ENCODE measurements at places on chromosomes 5 and 9.

GRCh38 chr9:131677049-131677443 is 62.8 kb downstream of the RAPGEF1 start:
- DNase-seq: no peak

DNA sequence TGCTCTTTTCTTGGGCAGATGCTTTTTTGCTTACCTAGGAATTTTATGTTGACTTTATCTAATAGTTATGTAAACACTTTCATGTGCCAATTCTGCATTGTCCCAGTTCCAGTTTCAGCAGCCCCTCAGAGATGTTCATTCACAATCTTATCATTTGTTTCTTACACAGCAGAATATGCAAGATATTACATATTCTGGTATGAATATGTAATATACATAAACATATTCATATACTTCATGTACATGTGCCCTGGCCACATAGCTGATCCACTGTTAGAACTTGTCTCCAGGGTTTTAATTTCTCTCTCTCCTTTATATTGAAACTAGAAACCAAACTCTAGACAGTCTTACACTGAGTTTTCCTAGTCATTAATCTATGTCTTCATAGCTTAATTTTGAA is 90.2 kb upstream of the PARP8 start:
- no peak for DNase-seq

- DNase-seq: no peak
Measured at GRCh38 chr5:78781611-78782286, 133.2 kb upstream of the LHFPL2 start.

DNA sequence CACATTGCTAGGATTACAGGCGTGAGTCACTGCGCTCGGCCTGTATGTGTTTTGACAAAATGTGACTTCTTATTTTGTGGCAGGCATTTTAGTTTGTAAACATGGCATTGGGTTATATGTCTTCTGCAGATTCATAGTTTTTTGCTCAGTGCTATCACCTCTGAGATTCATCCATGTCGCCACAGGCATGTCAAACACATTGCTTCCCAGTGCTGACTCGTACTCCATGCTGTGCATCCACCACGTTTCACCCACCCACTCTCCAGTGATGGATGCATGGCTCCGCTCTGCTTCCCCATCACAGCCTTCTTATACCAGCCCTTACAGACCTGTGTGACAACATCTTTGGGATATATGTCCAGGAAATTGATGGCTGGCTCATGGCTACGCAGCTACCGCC is 158.8 kb downstream of the GAS1 start:
- DNase-seq: no peak

- no peak for DNase-seq
Measured at GRCh38 chr5:161889971-161890370, 42.1 kb downstream of the GABRA1 start.

DNA sequence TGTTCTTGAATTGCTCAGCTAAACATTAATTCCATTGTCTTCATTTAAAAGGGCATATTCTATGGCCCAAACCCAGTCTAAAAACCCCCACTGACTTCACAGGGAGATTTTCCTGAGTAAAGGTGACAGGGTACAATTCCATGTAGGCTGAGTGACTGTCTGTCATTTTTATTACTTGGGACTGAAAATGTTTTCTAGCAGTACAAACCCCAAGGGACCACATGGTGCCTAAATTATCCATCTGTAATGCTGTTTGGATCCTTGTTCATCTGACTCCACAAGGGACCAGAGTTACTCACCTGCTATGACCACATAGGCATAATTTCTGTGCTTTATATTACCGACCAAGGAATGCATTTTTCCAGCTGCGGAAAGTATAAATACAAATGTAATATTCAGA is 349.1 kb downstream of the ZNF608 start:
- DNase-seq: no peak

DNA sequence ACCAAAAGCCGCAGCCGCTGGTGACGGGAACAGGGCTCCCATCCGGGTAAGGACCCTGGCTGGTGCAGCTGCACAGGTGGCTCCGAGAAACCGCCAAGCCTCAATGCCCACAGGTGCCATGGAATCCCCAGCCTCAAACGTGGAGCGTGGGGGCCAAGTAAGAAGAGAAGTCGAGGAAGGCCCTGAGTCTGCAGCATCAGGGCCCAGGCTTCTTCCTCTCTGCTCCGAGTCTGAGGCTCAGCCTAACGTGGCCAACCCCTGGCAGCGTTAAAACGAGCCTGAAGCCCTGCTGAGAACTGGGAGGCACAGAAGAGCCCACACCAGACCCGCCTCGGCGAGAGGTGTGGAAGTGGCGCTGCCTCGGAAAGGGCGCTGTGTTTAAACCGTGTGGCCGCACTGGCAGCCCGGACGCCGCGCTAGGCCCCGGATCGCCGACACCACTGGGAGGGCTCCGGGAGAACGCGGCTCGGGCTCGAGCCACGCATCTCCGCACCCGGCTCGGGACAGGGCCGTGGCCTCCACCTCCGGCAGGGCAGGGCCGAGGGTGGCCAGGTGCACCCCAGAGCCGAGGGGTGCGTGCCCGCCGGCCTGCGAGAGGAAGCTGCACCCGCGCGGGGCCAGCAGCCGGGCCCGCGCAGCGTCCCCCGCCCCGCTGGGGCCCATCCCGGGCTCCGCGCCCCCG is 730 bp downstream of the ZMYND19 start:
- no peak for DNase-seq

DNA sequence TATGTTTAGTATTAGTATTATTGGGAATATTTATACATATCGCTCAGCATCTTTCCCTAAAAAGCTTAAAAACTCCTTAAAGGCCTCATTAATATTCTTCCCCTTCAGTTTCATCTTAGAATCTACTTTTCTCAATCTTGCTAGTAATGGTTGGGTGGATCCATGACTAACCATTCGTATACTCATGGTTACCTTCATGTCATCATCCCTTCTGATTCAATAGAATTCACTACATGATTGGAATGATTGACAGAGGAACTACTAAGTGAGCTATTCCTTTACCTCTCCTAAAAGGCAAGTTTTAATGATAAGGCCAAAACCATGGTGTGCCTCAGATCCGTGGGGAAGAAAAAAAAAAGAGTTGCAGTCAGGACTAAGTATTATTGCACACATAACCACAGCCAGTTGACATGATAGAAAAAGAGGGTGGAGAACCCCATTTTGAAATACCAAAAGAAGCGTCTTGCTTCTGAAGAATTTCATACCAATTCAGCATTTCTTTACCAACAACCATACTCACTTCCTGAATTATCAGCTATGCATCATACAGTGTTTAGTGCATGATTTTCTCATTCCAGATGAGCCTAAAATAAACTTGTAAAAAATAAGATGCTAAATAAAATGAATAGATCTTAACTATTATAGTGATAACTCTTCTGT is 624.6 kb downstream of the PDE4D start:
- DNase-seq: no peak

GRCh38 chr9:15617782-15618181 is 64.9 kb downstream of the CCDC171 start:
- DNase-seq: no peak

- no peak for DNase-seq
Measured at GRCh38 chr5:144549580-144549979, 378.9 kb downstream of the KCTD16 start.

GRCh38 chr5:61904730-61905129 is 401.3 kb upstream of the KIF2A start:
- no peak for DNase-seq

DNA sequence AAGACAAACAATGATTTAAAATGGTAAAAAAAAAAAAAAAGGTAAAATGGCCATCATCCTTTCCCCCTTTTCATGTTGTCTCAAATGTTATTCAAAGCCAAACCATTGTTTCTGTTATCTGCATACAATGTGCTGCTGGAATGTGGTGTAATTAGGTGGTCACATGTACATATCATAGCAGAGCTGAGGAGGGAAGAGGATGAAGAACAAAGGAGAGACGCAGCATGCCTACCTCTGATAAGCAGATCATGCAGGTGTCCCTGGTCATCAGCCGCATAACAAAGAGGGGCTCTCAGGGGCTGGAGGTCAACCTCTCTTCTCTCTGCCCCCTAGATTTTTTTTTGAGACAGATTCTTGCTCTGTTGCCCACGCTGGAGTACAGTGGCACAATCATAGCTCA is 141.0 kb downstream of the CARTPT start:
- no peak for DNase-seq

DNA sequence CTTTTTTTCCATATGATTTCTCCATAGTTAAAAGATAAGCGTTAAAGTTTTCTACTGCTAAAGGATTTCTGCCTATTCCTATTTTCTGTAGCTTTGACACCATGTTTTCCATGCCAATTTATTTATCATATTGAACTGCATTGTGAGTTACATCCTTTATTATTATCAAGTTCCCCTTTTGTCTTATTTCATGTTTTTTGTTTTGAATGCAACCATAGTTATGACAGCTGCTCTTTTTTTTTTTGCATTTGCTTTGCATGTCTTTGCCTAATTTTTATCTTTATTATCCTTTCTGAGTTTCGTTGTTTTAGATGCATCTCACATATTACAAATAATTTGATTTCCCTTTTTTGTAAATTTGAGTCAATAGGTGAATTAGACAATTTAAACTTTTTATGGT is 161.5 kb downstream of the DEPDC1B start:
- no peak for DNase-seq

GRCh38 chr5:172891716-172892421 is 57.8 kb downstream of the ERGIC1 start:
- DNase-seq: no peak

GRCh38 chr5:163661360-163661759 is 155.9 kb downstream of the MAT2B start:
- no peak for DNase-seq

- no peak for DNase-seq
Measured at GRCh38 chr9:135023088-135023785, 64.2 kb upstream of the OLFM1 start.

- DNase-seq: no peak
Measured at GRCh38 chr9:751137-752051, 90.1 kb upstream of the DMRT1 start.

GRCh38 chr9:130854835-130855234 is 19.8 kb downstream of the ABL1 start:
- no peak for DNase-seq

DNA sequence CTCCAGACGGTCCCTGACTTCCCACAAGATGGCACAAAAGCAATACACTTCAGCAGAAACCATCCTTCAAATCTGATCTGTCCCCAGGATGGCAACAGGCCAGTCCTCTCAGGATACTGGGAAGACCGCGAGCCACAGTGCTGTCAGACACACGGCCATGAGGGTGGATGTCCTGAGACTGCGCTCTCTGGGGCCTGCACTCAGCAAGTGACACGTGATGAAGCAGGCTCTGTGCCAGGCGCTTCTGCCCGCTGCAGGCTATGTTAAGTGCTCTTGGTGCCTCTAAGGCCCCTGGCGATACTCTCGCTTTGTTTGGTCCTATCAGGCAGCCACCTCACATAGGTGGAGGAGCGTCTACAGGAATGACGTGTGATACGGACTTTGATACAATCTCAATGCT is 7.1 kb downstream of the BRD9 start:
- no peak for DNase-seq

- DNase-seq: no peak
Measured at GRCh38 chr9:94145640-94146039, 61.4 kb downstream of the PTPDC1 start.

DNA sequence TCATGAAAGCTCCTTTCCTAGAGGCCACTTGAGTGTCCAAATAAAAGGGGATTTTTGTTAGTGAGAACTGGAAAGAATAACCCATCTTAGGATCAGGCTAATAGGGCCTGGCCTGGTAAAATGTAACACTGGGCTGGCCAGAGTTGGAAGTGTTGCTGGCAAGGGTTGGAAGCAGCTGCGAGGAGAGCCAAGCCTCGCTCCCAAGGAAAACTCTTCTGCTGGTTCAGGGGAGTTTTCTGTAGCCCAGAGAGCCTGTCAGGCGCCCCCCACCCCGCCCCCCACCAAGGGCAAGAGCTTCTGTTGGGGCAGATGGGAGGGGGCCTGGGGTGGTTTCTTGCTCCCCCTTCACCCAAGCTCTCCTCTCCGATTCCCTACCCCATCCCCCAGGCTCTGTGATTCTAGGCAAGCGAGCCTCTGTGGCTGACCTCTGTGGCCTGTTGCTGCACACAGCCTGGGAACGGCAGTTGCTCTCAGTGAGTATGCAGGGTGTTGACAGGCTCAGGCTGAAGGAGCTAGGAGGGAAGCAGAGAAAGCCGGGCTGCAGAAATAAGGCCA is 547.8 kb downstream of the CCDC171 start:
- no peak for DNase-seq

- no peak for DNase-seq
Measured at GRCh38 chr5:78972654-78973428, 12.3 kb downstream of the ARSB start.

DNA sequence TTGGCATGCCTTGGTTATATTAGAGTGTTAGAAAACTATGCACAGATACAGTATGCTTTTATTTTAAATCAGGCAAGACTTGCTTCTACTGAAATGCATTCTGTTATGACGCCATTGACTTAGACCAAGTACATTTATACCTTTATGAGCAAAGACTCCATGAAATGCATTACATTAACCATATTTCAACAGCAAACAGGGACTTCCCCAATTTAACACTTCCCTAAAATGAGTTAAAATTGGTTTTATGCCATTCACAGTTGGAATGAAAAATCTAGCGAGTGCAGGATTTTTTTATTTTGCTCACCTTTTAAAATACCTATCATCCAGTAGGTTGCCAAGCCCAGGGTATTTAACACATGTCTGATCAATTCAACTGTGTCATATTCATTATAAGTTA is 272.1 kb upstream of the IZUMO3 start:
- no peak for DNase-seq

DNA sequence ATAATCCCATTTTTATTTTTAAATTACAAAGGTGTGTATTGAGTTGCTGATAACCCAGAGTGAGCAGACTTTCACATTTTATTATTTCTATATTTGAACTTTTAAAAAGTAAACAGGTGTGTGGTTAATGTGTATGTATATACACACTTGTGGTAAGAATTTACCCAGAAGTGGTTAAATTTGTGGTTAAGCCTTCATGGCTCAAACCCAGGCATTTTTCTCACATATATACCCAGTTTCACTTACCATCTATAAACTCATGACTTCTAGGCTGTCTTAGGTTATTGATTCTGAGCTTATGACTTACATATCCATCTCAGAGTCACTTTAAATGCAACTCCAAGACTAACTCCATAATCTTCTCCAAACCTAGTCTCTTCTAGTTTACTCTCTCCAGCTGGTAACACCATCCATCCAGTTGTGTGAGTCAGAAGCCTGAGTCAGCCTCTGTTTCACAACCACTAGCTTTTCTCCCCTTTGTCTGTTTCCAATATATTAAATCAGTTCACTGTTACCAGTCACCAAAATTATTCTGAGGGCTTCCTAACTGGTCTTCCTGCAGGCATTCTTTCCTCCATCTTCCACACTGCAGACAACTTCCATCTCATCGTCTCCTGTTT is 20.2 kb downstream of the ZBED3 start:
- DNase-seq: no peak

GRCh38 chr9:129473523-129474244 is 147.2 kb downstream of the C9orf50 start:
- no peak for DNase-seq

GRCh38 chr9:74644023-74644422 is 146.9 kb downstream of the RORB start:
- DNase-seq: no peak

GRCh38 chr5:159552751-159553150 is 222.5 kb upstream of the IL12B start:
- DNase-seq: no peak

- DNase-seq: no peak
Measured at GRCh38 chr5:139740138-139740991, 55.2 kb upstream of the PSD2 start.

GRCh38 chr9:81244631-81245030 is 444.7 kb downstream of the TLE1 start:
- no peak for DNase-seq
